Cardiac muscle cell (in vitro differentiated cells and primary cell): ENCODE measurements at places on chromosomes 7 and 10. TPM values are rescaled to one million over a fixed set of nuclear protein-coding genes. Genes with fewer than 3 reads are reported as not detected.

DNA sequence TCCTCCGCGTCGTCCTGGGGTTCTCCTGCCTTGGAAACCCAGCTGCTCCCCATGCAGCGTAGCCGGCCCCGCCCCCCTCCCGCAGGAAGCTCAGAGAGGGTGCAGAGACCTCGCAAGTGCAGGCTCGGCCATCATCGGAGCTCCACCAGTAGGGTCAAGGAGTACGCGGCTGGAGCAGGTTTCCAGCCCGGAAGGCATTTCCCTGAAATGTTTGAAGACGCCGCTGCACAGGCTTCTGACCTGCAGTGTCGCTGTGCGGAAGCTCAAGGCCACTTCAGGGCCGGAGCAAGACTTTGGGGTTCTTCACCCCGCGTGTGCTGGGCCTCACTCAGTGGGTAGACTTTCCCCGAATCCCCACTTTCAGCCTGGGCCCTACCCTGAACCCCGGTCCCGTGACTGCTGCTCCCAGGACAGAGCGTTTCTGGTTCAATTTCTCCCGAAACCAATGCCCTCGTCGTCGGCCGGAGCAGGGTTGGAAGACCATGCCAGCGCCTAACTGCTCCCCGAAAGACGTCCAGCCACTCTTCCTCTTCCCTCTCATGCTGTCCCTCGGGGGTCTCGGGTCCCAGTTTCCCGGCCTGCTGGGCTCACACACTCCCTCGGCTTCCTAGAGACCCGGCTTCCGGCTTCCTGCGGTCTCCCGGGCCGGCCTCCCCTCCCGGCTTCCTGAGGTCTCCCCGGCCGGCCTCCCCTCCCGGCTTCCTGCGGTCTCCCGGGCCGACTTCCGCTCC, 52.1 kb downstream of the INSIG1 start:
- DNase-seq = no peak

The GALNT11 gene
- total RNA-seq = 41.6 and 44.3 TPM in 2 replicates

GRCh38 chr7:85781606-85782005, 594.8 kb upstream of the SEMA3D start:
- DNase-seq = no peak

DNA sequence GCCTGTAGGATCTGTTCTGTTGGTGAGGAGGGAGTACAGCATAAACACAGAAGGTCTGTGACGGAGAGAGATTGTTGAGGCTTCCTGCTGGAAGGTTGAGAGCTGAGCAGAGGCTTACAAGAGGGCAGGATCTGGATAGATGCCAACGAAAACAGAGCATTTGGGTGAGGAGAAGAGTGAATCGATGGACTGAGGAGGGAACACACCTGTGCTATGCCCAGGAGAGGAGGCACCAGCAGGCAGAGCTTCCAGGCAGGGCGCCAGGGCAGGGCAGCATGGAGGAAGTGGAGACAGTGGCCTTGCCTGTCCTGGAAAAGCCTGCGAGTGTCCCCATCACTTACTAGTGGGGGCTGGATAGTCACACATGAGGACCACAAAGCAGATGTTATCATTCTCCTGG, 282.9 kb downstream of the PAXIP1 start:
- DNase-seq = no peak

- DNase-seq = peak; percentile 88
Measured at GRCh38 chr10:132239126-132240031, 52.6 kb downstream of the DPYSL4 start.

GRCh38 chr10:44071479-44071878, 313.4 kb downstream of the CXCL12 start:
- DNase-seq = no peak

DNA sequence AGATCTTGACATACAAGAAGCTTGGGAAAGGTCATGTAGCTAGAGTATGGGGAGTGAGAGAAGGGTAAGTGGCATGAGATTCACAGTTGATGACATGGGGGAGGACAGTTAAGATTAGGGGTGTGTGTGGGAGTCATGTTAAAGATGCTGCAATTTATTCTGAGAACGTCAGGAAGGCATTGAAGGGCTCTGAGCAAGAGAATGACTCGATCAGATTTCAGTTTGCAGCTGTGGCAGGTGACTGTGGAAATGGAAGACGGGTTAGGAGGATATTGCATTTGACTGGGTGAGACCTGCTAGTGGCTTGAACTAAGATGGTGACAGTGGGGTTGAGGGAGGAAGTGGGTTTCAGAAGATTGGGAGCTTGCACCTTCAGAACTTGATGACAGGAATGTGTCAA, 5.6 kb downstream of the CDC123 start:
- DNase-seq = no peak

DNA sequence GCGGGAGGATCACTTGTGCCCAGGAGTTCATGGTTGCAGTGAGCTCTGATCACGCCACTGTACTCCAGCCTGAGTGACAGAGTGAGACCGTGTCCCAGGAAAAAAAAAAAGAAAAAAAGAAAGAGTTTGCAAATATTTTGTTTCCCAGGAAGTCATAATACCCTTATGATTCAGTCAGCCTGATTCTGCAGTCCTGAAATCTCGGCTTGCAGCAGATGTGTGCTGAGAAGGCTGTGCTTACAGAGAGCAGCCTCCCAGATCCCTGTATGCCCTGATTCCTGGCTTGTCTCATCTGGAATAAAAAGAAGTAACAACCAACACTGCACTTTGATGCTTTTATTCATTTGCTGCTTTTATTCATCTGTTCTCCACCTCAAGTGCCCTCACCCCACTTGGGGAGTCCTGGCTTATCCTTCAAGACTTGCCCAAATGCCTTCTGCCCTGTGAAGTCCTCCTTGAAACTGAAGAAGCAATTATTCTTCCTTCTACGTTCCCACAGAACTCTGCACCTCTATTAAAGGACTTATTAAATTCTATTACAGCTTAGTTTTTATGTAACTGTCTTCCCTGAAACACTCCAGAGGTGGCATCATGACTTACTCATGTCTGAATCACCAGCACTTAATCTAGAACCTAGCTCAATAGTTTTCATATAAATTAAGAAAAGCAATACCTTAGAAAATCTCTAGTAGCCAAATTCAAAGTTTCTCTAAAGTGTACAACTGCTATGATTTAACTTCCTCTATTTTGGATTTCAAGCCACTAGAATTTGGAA, 27.7 kb upstream of the BPGM start:
- no peak for DNase-seq

DNA sequence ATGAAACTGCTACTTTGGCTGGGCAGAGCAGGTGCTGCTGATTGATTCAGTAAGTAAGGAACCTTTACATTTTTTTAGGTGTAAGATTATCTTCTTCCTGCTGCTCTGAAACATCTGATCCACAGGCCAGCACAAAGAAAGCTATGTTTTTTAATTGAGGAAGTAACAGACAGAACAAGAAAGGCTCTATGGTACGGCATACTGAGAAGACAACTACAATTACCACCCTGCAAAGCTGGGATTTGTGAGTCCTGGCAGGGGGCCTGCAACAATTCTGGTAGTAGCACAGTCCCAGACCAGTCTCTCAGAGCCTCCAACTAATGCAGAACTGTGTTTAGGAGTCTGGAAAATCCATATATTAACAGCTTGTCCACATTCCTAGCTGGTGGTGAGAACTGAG, 103.0 kb upstream of the LRRTM3 start:
- DNase-seq = peak; percentile 15

- no peak for DNase-seq
Measured at GRCh38 chr10:131179361-131179760, 132.2 kb downstream of the TCERG1L start.

The REPIN1 gene
- total RNA-seq = 222 and 270 TPM in 2 replicates

GRCh38 chr10:85649461-85649860, 717.1 kb downstream of the GRID1 start:
- DNase-seq = no peak

The CALCR gene
- not detected in 2 replicates for total RNA-seq

GRCh38 chr7:4683884-4684565, 1.9 kb downstream of the FOXK1 start:
- DNase-seq = peak; percentile 64

The TMEM270 gene
- not detected in 2 replicates for total RNA-seq

The PVRIG gene
- 0.15 TPM in 1 of 2 replicates, not detected in the other for total RNA-seq

DNA sequence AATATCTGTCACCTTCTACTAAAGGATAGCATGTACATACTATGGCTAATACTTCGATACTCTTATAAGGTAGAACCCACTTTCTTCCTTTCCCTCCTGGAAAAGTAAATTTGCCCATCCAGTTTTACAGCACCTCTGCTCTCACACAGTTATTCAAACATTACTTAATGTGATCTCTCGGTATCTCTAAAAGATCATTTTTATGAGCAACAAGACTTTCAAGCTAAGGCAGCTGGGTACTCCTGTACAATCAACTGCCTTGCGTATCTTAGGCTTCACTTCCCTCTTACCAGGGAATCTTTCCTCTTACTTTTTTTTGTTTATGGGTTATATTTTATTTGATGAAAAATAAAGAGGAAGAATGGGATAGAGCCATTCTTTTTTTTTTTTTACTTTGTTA, 26.5 kb upstream of the TLL2 start:
- no peak for DNase-seq

- peak; percentile 61 for DNase-seq
Measured at GRCh38 chr7:4631380-4632179, 50.5 kb upstream of the FOXK1 start.

DNA sequence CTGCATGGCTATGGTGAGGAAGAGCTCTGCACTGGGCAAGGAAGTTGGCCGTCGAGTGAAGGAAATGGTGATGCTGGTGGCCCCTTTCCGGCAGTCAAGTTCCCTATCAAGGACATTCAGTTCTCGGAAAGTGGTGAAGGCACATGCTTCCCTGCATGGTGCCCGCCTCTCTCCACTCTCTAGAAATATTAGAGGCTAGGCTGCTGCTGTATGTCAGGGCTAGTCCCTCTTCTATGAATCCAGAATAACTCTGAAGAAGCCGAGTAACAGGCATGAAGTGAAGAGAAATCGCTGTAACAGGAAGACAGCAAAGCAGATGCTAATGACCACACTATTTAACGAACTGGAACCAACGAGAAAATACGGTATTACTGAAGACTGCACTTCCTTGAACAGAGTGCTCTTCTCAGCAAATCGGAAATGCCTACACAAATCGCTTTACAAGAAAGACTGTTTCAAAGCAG, 5.4 kb downstream of the IDI1 start:
- DNase-seq = no peak

The NPVF gene
- not detected in 2 replicates for total RNA-seq

GRCh38 chr7:81873559-81873958, 103.7 kb upstream of the HGF start:
- no peak for DNase-seq

The CHN2 gene
- total RNA-seq = 19.0 and 30.5 TPM in 2 replicates

The IQUB gene
- total RNA-seq = 1.2 and 3.5 TPM in 2 replicates

DNA sequence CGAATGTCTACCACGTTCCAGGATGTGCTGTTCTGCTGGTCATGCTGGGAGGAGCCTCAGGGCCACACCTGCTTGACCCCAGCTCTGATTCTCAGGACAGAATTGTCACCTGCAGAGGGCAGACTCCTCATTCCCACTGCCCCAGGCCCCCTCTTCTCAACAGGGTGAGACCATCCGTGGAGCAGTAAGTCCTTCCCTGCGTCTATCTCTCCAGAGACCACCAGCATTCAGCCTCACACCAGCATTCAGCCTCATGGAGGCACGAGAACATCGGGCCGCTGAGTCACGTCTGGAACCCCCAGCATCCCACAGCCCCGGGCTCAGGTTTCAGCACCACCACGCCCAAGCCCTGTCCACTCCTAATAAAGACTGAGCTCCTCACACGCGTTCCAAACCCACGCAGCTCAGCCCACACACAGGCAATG, 273.4 kb downstream of the DIP2C start:
- DNase-seq = no peak

The KIAA1549 gene
- 8.8 and 13.6 TPM in 2 replicates for total RNA-seq

DNA sequence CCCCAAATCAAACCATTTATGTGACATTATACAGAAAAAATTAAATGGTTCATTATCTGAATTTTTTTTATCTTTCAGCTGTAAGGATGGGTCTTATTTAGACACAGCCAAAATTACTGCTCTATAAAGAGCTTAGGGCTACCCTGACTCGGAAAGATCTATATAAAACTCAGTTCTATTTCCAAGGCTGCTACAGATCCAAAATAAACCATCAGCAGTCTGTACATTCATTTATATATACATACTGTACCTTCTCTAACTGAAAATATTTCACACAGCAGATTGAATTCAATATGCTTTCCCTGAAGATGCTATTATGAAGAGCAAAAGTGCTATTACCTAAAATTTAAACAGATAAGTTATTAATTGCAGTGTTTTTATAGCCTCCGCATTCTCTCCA, 287.7 kb upstream of the MYO3A start:
- DNase-seq = no peak

- DNase-seq = no peak
Measured at GRCh38 chr10:21048068-21048467, 151.0 kb upstream of the NEBL start.

- DNase-seq = no peak
Measured at GRCh38 chr7:121002757-121003200, 14.3 kb downstream of the CPED1 start.

DNA sequence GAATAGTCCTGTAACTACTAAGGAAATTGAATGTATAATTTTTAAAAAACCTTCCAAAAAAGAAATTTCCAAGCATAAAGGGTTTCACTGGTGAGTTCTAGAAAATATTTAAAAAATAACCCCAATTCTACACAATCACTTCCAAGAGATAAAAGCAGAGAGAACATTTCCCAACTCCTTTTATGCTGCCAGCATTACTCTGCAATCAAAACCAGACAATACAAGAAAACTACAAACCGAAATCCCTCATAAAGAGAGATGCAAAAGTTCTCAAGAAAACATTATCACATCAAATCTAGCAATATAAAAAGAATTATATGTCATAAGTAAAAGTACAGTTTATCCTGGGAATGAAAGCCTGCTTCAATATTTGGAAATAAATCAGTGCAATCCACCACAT, 84.8 kb downstream of the OAT start:
- no peak for DNase-seq

The ADCY1 gene
- total RNA-seq = 12.6 and 22.9 TPM in 2 replicates

DNA sequence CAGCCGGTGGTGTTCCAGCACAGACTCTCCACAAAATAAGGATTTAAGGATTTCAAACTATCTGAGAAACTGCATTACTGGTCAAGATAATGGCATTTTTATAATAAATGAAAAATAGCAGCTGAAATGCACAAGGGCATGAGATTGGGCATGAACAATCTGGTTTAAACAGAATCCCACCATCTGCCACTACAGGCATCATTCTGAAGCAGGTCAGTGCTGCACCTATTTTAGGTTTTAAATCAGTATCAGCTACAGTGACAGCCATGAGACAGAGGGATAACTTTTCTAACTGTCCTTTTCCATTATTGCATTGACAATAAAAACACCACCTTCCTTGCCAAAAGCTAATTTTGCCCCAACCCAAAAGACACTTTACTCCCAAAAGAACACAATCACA, 186.8 kb downstream of the ETV1 start:
- no peak for DNase-seq

The AP5Z1 gene
- total RNA-seq = 21.1 and 22.1 TPM in 2 replicates

GRCh38 chr7:7972128-7972527, 3.5 kb downstream of the GLCCI1 start:
- no peak for DNase-seq

The TEX47 gene
- not detected in 2 replicates for total RNA-seq

The ZNRF2 gene
- total RNA-seq = 29.8 and 46.7 TPM in 2 replicates

The PRSS37 gene
- total RNA-seq = not detected in 2 replicates

The PRRT4 gene
- total RNA-seq = 17.6 and 26.6 TPM in 2 replicates

GRCh38 chr7:99897322-99898022, 20.6 kb upstream of the OR2AE1 start:
- no peak for DNase-seq
